ENCODE measurements at places on chromosomes 5 and 9.

DNA sequence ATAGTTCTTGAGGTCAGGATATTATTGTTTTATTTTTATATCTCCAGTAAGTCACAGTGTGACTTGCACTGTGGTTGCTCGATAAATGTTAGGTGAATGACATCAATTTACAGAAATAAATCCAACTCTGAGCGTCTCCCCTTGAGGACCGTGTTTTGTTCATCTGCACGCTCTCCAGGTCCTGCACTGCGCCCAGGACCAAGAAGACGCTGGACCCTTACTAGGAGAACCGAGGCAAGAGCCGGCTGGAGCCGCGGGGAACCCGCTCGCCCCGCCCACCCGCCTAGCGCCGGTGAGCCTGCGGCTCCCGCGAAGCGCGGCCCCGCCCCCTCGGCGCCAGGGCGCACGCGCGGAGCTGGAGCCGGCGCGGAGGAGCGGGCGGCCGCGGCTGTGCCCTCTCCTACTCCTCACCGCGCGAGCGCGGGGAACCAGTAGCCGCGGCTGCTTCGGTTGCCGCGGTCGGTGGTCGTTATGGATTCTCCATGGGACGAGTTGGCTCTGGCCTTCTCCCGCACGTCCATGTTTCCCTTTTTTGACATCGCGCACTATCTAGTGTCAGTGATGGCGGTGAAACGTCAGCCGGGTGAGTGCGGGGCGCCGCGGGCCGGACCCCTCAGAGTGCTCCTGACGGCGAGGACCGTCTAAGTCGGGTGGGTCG, at the start of gene TMEM38B:
TMEM38B (plus strand) TSS at position 352 of the 658 bp plus-strand sequence; CDS start at position 472, 120 bp downstream.
- DNase-seq = peak; percentile 76

DNA sequence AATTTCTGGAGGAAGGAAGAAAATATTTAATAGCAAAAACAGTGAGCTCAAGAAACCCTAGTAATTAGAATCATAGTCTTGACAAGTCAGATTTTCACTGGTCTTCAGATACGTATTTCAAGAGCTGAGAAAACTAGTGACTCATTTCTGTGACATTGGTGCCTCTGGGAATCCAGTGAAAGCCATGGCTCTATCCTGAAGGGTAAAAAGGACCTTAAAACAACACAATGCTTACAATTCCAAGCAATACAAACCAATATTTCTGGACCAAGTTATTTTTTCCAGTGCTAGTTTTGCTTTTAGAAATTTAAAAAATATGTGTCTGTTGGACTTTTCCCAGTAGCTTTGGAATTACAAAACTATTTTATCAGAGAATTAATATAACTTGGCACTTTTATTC, 140.3 kb downstream of the LPAR1 start:
- no peak for DNase-seq

DNA sequence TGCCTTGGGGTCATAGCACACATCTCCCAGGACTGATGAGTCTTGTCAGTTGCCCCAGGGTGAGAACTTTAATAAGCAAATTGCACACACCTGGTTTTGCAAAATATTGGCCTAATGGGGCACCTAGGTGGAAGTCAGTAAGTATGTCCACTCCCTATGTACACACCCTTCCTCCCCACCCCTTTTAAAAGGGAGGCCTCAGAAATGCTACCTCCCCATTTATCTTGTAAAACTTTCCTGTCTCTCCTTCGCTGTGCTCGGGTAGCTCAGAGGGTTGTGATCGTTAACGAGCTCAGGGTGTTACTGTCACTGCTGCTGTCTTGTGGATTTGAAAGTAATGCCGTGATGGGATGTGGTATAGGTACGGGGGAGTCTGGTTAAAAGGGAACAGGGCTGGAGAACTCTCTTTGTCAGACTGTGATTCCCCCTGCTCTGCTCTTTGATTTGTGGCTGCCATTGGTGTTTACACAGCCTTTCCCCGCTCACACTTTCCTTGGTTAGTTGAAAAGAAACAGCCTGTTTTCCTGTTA, 26.2 kb downstream of the ZNF462 start:
- DNase-seq = no peak

- no peak for DNase-seq
Observed at GRCh38 chr5:108884736-108885135, 137.0 kb downstream of the FER start.

DNA sequence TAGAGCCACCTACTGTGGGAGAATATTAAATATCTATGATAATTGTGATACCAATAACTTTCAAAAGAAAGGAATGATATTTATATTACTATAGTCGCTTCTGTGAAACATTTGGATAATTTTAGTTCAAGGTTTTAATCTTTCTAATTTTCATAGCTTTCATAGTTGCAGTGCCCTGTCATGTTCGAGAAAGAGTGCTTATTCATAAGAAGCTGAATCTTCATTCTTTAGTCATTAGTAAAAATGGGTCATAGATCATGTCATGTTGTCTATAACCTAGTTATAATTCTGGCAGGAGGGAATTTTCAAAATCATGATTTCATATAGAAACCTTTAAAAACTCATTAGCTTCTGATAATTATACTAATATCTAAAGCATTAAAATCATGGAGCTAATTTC, 685.6 kb downstream of the CETN3 start:
- no peak for DNase-seq

- no peak for DNase-seq
Observed at GRCh38 chr5:82549263-82549662, 271.1 kb upstream of the RPS23 start.

DNA sequence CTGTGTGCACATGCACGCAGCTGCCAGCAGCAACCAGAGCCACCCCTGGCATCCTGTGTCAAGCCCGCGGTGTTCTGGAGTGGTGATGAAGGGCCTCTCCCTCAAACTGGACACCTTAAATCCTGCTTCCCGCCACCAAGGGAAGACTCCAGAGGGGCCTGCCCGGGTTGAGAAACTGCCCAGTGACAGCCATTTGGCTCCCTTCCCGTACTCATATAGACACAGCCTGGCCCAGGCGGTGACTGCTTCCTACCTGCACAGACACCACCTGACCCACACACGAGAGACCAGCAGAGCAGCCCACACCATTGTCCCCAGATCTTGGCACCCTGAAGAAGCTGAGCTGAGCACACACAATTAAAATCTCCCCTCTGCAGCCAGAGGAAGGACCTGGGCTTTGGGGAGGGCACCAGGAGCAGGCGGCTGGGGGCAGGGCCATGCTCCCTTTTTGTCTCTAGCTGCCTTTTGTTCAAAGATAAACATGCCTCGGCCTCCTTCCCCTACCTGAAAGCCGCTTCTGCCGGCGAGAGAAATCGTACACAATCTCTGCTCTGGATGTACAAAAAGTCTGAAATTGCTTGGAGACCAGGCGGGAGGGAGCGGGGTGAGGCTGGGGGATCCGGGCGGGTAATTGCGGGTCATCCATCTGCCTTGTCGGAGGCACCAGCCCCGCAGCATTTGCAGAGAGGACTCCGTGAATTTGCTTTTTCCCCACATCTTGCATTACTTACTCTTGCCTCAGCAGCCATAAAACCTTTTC, 78.4 kb downstream of the TSPAN17 start:
- DNase-seq = no peak

GRCh38 chr5:131773805-131774204, 23.0 kb downstream of the FNIP1 start:
- DNase-seq = peak; percentile 93

Measured in globus pallidus (tissue), 1 donor.